ENCODE measurements at places on chromosomes 7 and 10.

DNA sequence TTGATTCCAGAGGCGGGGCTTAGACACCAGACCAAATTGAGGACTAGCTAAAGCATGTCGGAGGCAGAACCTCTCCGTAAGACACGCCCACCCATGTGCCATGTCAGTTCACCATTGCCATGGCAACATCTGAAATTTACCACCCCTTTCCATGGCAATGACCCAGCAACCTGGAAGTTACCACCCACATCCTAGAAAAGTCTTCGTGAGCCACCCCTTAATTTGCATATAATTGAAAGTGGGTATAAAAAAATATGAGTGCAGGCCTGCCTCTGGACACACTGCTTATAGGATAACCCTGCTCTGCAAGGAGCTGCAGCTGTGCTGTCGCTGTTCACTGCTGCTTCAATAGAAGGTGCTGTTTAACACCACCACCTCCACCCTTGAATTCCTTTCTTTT, 28.0 kb downstream of the TMEM270 start:
- DNase-seq: no peak

DNA sequence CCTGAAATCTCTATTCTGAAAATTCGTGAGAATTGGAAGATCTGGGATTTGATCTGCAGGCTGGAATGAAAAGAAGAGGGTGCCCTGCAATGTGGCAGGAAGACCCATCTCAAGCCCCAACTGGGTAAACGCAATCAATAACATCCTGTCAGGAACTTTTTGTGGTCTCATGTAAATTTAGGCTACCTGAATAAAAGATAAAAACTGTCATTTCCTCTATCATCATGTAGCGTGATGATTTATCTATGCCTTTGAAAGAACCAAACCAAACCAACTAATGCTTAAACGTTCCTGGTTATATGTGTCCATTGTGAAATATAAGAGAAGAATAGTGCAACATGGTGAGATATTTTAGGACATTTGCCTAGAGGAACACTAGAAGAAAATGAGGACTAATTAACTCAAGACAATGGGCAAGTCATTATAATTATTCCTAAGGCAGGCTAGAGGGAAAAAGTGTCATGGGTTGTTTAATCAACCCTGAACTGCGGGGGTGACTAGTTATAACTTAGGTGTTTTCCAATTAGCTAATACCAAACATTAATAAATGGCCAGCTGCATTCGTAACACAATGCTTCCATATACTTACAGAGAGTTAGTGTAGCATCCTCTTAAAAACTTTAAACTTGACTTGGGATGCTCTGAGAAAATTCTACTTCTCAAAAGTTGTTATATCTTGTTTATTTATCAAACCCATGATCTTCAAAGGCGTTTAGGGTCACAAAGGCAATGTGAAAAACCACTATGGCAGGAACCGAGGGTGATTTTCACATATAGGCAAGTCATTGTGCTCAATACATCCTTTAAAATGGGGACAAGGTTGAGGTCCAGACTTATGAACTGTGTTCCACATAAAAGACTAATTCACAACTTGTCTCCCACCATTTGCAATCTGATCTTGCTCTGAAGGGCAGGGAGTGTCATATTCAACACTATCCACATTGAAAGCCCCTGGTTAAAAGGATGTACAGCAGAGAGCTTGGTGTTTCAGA, 48.6 kb upstream of the ADO start:
- DNase-seq: no peak

DNA sequence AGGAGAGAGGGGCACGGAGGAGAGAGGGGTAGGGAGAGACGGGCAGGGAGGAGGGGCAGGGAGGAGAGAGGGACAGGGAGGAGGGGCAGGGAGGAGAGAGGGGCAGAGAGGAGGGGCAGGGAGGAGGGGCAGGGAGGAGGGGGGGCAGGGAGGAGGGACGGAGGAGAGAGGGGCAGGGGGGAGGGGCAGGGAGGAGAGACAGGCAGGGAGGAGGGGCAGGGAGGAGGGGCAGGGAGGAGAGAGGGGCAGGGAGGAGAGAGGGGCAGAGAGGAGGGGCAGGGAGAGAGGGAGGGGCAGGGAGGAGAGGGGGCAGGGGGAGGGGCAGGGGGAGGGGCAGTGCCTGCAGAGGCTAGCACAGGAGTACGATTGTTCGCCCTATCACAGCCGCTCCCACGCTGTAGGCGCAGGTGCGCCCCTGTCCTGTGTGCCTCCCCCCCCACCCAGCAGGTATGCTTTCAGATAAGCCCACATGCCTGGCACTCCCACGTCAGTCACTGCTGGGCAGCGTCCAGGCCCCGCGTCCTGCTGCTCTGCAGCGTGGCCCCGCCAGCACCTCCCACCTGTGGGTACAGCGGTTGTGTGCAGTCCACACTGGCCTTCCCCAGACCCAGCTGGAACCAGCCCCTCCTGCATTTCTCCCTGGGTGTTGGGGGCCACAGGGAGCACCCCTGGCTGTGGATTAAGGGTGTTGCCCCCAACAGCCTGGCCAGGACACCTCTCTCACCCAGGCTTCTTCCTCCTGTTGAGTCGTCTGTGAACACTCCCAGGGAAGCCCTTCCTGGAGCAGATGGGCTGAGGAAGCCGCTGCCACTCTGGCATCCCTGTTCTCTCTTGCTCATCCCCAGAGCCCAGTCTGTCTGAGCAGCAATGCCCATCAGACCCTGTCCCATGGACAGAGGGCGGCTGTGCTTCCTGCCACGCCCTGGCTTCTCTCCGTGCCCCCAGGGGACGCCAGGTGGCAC, 10.8 kb downstream of the NKX6-2 start:
- no peak for DNase-seq

DNA sequence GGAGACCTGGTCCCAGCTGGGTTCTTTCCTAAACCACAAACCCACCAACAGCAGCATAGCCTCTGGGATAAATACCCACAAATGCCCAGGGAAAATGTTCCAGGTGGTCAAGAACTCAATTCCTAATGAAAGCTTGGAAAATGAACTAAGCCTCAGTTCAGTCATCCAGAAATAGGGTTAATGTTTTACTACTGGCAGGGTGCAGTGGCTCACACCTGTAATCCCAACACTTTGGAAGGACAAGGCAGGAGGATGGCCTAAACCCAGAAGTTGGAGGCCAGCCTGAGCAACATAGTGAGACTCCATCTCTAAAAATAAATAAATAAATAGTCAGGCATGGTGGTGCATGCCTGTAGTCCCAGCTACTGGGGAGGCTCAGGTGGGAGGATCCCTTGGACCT, 82.2 kb downstream of the SVOPL start:
- DNase-seq: no peak

GRCh38 chr10:117960345-117960935, 86.3 kb downstream of the RAB11FIP2 start:
- no peak for DNase-seq

DNA sequence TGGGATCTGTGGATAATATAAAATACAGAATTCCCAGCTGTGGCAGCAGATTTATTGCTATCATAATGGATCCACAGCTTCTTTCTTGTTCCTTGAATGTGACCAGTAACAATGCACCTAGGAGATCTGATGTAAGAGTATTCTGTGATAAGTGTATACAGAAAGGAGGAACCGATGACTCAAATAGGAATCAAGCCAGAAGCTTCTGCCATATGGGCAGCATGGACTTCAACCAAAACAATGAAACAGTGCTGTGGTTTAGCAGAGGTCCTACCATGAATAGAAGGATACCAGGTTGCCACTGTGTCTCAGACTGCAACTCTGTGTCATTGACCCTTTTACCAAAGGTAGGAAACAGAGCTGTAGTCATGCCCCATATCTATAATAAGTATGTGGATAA, 81.8 kb downstream of the PTPRZ1 start:
- no peak for DNase-seq

GRCh38 chr7:94348142-94348541, 46.6 kb upstream of the COL1A2 start:
- no peak for DNase-seq

Measured in trophoblast cell (in vitro differentiated cells and primary cell).